Hematopoietic multipotent progenitor cell treated with erythropoietin and hydrocortisone succinate and interleukin-3 and kit ligand, for 6 days (in vitro differentiated cells): ENCODE measurements at places on chromosomes 3 and 15.

DNA sequence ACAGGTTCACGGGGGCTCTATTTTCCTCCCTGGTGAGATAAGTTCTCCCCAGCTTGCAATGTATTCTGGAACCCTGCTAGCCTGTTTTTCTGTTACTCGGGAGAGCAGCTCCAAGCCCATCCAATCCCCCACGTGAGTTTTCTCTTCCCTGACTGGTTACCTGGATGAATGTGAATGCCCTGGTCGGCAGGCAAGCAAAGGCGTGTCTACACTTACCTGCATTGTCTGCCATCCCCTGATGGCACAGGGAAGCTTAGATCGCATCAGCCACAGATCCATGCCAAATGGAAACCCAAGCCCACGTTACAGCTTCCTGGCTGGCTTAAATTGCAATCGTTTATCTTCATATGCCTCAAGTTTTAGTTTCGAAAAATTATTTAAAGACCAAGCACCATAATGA is 149.9 kb downstream of the FOXP1 start:
- no peak for DNase-seq

- peak; percentile 71 for DNase-seq
These were observed 335.8 kb downstream of the MECOM start for GRCh38 chr3:169327546-169328356.

DNA sequence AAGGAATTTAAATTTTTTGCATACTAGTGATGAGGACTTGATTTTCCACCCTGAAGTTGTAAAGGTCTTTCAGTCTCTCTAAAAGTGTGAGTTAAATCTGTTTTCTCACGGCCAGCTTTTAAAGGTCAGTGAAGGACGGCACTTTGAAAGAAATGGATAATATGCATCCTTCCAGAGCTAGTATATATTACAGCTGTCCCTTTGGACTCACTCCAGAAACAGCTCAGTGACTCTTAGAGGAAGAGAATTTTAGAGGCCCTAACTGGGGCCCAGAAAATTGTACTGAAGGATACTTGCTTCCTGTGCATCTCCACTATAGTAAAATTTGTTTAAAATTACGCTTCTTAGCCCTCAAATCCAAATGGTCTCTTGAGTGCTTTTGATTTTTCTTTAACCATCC is 41.6 kb downstream of the PIK3CA start:
- no peak for DNase-seq

- DNase-seq: no peak
These were observed 35.2 kb downstream of the TSC22D2 start for GRCh38 chr3:150443331-150443741.

- no peak for DNase-seq
These were observed 12.3 kb downstream of the ST8SIA2 start for GRCh38 chr15:92405942-92406341.

DNA sequence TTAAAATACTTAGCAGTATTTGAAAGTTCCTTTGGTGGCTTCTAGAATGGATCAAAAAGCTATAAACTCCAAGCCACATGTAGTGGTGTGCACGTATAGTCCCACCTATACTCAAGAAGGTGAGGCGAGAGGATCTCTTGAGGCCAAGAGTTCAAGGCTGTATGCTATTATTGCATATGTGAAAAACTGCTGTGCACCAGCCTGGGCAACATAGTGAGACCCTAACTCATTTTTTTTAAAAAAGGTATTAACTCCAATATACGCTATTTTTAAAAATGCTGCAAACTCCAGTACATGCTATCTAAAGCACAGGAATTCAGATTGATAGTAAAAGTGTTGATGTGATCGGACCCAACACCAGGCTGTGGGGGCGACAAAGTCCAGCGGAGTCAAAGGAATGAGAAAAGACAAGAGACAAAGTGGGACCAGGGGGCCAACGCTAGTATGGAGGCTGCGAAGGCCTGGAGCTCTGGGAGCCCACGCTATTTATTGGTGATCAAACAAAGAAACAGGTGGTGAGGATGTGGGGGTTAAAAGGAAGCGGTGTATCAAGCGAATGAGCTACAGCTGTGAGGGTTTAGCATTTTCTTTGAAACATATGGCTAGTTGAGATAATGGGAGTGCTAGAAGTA is 66.6 kb downstream of the ARIH1 start:
- peak; percentile 30 for DNase-seq

DNA sequence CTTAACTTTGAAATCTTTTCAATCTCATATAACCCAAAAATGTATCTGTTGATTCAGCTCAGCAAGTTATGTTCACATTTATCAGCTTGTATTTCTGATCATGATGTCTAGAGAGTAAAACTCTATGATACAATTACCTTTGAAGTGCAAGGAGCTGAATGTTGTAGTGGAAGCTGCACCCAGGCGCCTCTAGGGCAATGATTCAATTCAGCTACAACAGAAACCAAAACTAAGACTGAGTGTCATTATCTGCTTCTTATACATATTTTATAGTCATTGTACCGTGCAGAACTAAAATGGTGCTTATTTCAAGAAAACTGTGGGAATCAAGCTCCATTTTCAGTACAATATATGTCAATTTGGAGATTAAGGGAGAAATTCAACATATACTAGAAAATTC is 1237.5 kb downstream of the ZPLD1 start:
- DNase-seq: no peak

- peak; percentile 75 for DNase-seq
These were observed 37.6 kb upstream of the SFMBT1 start for GRCh38 chr3:53083521-53083920.

DNA sequence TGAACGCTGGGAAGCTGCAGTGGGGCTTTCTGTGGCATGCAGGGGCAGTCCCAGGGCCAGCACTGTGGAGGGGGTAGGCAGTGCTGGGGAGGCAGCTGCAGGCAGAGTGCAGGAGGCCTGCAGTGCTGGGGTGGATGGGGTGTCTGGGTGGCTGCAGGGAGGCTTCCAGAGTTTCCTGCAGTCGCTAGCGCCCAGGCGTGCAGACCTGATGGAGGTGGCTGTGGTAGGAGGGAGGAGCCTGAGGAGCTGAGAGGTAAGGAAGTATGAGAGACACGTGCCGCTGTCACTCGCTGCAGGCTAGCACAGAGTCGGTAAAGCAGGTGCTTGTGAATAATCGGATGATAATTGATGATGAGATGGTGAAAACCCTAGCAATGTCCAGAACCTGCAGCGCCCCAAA is 16.3 kb downstream of the SYNM start:
- no peak for DNase-seq

GRCh38 chr3:15703346-15703745 is 94.4 kb downstream of the ANKRD28 start:
- DNase-seq: no peak

DNA sequence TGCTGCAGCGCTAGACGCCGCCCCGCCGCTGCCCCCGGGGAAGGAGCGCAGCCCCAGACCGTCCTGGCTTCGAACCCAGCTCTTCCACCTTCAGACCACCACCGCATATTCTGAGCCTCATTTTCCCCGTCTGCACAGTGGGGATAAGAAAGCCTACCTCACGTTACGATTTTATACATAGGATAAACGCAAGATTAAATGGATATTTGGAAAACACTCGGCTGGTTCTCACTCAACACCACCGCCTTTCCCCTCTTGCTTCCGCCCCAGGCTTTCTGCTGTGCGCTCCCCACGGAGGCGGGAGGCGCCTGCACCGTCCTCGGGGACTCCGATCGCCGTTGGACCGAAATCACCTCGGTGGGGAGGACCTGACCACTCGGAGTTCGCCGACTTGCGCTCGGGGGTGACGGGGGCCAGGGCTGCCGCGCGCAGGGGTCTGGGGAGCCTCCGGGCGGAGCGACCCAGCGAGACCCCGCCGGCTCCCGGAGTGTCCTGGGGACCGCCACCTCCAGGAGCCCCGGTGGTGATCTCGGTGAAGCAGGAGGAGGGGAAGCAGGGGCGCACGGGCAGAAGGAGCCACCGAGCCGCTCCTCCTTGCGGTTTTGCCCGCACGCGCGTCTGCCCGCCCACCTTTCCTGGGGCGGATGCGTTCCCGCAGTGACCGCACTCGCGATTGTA is 4.0 kb downstream of the FBXL22 start:
- no peak for DNase-seq

- no peak for DNase-seq
These were observed 314.8 kb downstream of the BCHE start for GRCh38 chr3:165522386-165522785.

GRCh38 chr3:137641879-137642704 is 122.0 kb upstream of the SOX14 start:
- DNase-seq: no peak

DNA sequence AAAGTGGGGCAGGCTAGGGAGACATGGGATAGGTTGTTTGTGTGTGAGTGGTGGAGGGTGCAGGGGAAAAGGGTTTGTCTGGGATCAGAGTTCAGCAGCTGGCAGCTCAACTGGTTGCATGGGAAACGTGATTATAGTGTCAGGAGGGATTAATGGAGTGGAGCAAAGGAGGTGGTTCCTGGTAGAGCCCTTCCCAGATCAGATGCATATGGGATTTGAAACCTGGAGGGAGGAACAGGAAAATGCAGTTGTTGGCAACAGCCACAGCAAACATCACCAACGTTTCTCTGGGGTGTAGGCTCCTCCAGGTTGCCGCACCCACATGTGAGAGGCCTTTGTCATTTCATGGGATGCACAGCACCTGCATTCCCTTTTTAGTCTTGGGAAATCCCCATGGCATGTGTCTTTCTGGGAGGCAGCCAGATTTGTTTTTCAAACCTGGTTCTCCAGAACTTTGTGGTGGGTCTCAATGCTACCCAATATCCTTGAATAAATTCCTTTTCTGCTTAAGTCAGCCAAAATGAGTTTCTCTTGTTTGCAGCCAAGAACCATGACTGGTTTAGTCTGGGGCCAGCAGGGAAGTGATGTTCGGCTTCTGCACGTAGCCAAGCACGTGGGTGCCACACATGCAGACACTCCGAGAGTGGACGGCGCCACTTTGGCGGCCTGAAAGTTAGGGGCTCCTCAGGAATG is 61.3 kb downstream of the BDH1 start:
- no peak for DNase-seq

DNA sequence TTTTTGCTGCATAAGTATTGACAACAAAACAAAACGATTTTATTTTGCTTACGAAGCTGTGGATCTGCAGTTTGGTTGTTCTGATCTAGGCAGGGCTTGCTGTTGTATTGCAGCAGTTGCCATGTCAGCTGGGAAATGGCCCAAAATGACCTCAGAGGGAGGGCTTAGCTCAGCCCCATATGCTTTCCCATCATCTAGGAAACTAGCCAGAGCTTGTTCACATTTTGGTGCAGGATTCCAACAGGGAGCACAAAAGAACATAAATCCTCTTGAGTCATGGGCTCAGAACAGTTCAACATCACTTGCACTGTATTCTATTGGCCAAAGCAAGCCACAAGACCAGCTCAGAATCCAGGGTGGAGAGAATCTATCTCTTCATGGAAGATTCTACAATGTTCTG is 42.2 kb upstream of the ROBO2 start:
- no peak for DNase-seq

DNA sequence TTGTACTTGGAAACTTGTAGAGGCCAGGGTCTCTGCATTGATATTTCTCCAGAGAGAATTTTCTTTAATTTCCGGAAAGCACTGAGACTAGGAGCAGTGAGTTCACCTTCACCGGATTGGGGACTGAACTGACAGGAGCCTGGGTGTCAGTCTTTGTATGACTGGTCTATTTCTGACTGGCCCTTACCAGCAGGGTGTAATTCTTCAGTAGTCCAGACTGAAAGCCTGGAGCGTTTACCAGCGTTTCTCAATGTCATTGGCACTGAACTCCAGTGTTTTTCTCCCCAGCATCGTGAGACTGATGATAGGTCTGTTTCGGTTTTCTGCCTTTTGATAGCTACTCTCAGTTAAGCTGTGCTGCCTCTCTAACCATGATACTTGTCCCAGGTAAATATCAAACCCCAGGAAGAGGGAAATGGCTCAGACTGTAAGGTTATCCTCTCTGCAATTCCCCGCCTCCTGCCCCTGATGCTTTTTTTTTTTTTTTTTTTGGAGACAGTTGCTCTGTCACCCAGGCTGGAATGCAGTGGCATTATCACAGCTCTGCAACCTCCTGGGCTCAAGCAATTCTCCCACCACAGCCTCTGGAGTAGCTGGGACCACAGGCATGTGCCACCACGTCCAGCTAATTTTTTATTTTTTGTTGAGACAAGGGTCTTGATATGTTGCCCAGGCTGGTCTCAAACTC is 103.6 kb downstream of the CACNA2D3 start:
- DNase-seq: no peak

GRCh38 chr15:99537344-99537743 is 28.4 kb upstream of the MEF2A start:
- DNase-seq: no peak

- no peak for DNase-seq
These were observed 177.6 kb downstream of the GHSR start for GRCh38 chr3:172270557-172271166.

GRCh38 chr3:11826628-11827265 is 19.9 kb downstream of the TAMM41 start:
- DNase-seq: no peak

DNA sequence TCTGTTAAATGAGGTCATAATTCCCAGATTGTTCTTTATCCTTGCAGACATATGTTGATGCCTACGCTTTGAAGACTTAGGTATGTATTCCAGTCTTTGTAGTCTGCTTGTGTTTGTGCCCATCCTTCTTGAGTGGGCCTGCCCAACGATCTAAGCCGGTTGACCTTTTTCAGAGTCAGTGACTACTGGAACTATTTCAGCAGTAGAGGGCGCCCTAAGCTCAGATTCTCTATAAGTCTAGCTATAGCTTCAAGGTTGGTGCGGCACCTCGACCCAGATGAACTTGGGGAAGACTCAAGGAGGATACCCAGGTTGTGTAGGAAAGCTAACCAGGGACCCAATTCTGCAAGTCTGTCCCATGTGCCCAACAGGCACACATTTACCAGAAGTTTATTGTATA is 228.8 kb upstream of the PPP2R3A start:
- DNase-seq: peak; percentile 75

- DNase-seq: no peak
These were observed 26.4 kb upstream of the HGD start for GRCh38 chr3:120708408-120708807.

DNA sequence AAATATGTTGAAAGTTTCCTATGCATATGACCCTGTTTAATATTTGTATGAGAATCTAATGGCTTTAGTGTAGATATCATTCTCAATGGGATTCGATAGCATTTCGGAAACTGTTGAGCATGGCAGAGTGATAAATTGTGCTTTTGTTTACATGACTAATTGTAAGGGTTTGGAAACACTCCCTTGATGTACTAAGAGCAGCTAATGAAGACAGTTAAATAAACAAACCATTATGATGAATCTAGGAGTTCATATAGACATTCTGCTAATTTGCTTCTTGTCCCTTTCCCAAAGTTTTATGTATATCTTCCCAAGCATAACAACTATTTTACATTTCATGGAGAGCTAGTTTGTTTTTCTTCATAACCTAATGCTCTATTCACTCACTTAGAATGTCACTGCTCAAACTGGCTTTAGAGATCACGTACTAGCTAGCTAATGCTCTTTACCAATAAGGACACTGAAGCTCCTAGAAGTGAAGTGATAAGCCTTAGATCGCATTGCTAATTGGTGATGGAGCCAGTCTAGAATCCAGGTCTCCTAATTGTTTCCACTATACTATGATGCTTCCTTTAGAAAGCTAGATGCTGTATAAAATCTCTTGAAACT is 140.8 kb downstream of the TP63 start:
- no peak for DNase-seq

GRCh38 chr3:42895580-42895868 is 10.4 kb upstream of the ZNF662 start:
- DNase-seq: no peak
